ENCODE measurements at places on chromosomes 3 and 15. TPM values are rescaled to one million over a fixed set of nuclear protein-coding genes. Genes with fewer than 3 reads are reported as not detected.

DNA sequence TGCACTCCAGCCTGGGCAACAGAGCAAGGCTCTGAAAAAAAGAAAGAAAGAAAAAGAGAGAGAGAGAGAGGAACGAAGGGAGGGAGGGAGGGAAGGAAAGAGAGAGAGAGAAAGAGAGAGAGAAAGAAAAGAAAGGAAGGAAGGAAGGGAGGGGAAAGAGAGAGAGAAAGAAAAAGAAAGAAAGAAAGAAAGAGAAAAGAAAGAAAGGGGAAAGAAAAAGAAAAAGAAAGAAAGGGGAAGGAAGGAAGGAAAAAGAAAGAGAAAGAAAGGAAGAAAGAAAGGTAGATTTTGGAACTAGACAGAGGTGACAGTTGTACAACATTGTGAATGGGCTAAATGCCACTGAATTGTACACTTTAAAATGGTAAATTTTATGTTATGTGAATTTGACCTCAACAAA lies 5.3 kb upstream of the SRGAP3 start:
- DNase-seq, result no peak

- no peak for DNase-seq
Measured at GRCh38 chr3:127606981-127607595, 8.9 kb downstream of the MCM2 start.

- DNase-seq, result no peak
Measured at GRCh38 chr15:78316283-78317083, 17.1 kb upstream of the SKIC8 start.

The ZNF502 gene
- total RNA-seq, result 1.9 TPM

- no peak for DNase-seq
Measured at GRCh38 chr3:196227629-196228493, 11.5 kb downstream of the SLC51A start.

The GPD1L gene
- 13.9 TPM for total RNA-seq

DNA sequence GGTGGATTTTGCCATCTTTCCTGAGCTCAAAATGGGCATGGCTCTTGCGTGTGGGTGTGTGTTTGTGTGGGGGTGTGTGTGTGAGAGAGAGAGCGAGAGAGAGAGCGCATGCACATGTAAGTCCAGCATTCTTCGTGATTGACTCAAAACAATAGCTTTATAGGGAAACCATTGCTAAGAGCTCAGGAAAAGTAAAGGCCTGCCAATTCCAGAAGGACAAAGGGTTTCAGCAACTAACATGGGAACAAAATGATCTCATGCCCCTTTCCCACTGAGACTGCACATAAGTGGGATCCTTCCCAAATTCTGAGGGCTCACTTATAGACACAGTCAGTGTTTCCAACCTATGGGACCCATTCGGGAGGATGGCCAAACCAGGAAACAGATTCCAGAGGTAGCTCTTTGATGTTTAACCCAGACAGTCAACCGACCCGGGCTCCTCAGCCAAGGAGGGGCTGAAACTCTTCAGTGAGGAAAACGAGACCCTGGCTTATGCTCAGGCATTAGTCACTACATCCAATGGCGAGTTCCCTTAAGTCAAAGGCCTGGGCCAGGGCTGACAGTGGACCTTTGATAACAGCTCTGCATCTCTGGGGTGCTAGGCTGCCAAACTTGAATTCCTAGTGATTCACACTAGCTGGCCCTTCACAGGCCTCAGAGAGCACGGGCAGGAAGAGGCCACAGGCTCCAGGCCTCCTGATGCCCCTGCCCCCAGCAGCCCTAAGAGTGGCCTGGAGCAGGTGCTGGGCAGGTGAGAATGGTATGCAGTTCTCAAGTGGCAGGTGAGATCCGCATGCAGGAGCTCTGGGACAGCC lies 305.0 kb upstream of the C2CD4B start:
- peak; percentile 64 for DNase-seq

DNA sequence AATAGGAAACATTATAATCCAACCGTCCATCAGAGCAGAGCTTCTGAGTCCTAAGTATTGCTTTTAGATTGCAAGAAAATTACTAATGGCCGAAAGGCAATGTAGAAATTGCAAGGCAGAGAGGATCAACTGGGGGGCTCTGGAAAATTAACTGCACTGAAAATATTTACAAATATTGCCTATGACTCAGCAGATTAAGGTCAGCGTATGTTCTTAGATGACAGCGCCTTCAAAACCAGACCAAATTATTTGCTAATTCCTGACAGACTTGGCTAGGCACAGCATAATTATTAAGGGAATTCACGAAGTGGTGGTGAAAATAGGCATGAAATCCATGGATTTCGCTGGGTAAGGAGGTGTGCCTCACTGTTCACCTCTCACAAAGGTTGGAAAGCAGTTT lies 947.7 kb downstream of the TUSC7 start:
- no peak for DNase-seq

The PRR23B gene
- not detected for total RNA-seq

The PLSCR2 gene
- 0.13 TPM for total RNA-seq

DNA sequence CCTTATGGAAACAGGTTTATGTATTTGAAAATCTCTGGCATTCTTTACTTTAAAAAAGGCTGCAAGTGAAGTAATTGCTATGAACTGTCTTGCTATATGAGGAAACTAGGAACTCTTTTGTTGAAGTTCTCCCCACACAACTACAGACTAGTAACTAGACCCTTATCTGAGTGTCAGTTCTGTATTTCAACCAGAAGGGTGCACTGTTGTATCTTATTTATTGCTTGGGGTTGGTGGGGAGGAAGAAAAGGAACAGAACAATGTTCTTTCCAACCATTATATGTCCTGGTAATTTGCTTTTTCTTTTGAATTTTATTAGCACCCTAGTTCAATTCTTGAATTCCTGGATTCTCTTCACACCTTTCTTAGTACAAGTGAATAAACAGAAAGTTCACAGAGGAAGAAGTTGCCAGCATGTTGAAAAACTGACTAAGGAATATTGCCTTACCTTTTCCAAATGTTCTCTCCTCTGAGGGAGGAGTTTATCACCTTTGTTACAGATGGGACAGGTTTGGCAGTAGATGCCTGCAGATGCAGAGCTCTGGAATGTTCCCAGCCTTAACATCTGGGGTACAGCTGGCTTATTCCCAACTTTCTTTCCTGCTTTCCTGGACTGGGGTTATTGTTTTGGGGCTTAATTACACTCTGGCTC lies 162.4 kb upstream of the CFAP20DC start:
- no peak for DNase-seq

Data from dermis microvascular lymphatic vessel endothelial cell (primary cell).